CD4-positive, alpha-beta T cell treated with Interleukin-17A for 4 hours (primary cell): ENCODE measurements at places on chromosomes 11 and 22.

DNA sequence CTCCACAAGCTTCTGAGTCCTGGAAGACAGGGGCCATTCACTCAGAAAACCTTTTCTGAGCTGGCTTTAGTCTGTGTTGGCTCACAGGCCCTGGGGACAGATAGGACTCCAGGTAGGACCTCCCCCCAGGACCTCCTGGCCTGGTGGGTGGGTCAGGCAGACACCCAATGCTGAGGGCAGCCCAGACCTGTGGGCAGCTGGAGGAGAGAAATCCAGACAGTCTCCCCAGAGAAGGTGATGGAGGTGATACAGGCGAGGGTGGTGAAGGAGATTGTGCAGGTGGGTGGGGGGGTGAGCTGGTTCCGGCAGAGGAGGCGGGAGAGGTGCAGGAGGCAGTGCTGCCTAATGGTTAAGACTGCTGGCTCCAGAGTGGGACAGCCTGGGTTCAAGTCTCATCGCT, 15.6 kb downstream of the LRRC32 start:
- DNase-seq = no peak

GRCh38 chr11:19377881-19378280, 137.1 kb upstream of the E2F8 start:
- DNase-seq = no peak

DNA sequence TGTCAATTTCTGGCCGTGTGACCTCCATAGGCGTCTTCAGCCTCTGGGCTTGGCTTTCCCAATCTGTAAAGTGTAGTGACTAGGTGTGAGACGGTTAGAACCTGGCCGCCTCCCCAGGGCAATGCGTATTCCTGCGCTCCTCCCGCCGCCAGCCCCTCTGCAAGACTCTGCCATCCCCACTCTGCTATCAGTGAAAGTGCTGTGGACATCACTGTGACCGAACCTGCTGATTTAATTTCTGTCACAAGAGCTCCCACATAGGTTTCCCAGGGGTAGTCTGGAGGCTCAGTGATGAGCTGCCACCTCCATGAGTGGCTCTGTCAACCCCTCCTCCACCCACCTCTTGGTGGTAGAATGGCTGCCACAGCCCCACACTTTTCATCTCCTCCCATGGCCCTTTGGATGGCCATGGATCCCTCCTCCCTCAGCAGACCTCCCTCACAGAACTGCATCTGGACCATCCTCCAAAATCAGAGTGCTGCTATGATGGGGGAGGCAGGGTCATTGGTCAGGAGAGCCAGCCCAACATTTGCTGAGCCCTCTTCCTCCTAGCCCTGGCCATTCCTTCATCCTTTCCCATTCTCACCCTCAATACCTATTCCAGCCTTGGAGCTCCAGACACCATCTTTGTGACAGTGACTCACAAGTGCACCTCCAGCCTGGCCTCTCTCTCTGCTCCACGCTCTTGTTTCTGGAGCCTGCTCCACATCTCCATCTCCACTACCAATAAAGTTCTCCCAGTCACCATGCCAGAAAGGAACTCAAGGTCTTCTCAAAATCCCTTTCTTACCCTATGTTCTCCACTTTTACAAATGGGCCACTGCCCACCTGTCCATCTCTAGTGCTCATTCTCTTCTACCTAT, 1.5 kb upstream of the GSC2 start:
- DNase-seq = no peak

DNA sequence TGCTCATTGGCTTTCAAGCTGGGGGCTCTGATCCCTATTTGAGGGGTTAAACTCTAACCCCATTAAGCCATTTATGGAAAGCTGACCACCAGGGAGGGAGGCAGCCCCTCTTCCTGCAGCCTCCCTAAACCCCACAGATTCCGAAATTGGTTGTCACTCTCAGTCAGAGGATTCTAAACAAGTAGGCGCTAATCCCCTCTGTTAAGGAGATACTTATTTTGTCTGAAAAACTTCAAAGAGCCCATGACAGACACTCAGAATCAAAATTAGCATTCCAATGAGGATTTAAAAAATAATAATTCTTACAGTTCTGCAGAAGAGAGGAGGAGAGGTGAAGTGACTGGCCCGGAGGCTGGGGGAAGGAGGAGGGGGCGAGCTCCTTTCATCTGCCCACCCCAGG, 69.7 kb upstream of the LMO1 start:
- no peak for DNase-seq

DNA sequence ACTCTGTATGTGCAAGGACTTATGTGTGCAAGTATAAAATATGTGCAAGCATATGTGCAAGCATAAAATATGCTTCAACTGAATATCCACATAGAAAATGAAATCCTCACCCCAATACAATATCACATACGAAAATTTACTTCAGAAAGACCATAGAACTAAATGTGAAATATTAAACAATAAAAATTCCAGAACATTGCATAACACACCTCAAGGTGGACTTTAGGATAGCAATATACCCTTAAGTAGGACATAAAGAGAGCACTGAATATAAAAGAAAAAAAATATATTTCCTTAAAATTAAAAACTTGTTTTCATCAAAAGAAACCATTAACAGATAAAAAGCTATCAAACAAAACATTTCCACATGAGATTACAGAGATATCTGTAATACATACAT, 67.8 kb downstream of the FCHSD2 start:
- no peak for DNase-seq

GRCh38 chr22:42335839-42336378, 65.5 kb upstream of the TCF20 start:
- no peak for DNase-seq

DNA sequence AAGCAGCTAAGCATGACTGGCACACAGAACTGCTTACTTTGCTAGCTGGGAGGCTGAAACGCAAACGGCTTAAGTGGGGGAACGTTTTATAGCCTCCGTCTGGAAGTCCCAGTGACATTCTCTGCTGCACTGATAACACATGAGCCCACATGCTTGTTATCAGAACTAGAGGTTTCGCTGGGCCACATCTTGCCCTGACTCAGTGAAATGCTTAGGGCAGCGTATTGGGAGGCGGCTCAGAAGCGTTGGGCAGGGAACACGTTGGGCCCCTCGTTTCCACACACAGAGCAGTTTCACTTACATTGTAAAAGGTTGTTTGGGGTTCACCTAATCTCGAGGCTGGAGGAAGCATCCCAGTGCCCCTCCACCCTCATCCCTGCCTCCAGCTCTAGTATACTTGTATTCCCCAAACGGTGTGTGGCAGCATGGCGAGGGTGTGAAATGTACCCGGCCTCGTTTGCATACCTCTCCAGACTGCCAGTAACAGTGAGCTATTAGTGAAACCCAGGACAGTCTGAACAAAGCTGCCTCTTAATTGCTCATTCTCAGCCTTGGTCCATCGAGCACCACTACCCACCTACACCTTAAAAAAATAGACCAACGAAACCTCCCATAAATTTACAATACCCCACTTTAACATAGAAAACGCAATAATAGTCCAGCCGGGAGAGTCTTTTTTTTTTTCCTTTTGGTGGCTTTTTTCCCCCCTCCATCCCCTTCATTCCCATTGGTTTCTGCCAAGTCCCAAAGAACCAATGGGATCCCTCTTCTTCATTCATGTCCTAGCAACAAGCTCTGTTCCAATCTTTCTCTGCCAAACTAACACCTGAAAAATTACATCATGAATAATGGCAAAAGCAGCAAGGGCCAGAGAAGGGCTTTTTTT, 218.8 kb upstream of the SORL1-AS1 start:
- no peak for DNase-seq

- DNase-seq = no peak
Measured at GRCh38 chr11:96875712-96876111, 485.9 kb downstream of the JRKL start.

- DNase-seq = no peak
Measured at GRCh38 chr22:22111267-22111751, 128.7 kb upstream of the TOP3B start.

- no peak for DNase-seq
Measured at GRCh38 chr11:34890812-34891211, 25.4 kb downstream of the APIP start.

GRCh38 chr11:65857500-65857852, 504 bp downstream of the CFL1 start:
- DNase-seq = peak; percentile 71

DNA sequence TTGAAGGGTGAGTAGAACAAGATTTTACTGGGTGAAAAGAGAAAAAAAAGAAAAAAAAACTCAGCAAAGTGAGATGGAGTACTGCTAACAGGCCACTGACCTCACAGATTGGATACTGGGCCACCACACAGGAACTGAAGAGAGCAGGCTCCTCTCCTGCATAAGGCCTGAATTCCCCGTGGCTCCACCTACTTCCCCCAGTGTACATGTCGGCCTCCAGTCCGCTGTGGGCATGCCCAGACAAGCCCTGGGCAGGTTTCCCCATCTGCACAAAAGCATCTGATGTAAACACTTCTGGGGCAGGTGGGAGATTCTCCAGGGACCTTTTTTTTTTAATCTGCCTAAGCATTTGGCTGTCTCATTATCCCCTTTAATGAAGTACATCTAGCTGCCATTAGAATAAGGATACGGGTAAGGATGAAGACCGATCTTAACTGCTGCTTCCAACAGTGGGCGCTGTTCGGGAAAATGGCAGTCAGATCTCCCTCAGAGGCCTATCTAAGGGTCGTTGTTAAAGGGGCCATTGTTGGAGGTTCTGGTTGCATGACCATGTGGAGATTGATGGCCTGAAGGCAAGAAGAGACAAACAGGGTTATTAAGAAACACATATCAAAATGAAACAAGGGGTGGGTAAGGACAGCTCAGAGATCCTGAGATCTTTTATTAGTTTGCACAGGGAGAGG, 48.5 kb downstream of the MS4A13 start:
- no peak for DNase-seq

DNA sequence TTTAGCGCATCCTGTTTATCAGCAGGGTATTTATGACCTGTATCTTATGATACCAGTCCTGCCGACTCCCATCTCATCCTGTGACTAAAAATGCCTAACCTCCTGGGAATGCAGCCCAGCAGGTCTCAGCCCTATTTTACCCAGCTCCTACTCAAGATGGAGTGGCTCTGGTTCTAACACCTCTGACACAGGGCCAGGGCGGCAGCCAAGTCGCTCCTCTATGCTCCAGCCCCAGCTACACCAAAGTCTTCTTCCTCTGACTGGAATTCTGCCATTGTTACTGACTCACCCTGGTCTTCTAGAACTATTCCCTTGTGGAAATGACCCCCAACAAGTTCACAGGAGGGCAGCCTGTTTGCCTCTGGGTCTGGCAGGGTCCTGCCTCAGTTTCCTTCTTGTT, 7.9 kb upstream of the C1QTNF6 start:
- DNase-seq = no peak

DNA sequence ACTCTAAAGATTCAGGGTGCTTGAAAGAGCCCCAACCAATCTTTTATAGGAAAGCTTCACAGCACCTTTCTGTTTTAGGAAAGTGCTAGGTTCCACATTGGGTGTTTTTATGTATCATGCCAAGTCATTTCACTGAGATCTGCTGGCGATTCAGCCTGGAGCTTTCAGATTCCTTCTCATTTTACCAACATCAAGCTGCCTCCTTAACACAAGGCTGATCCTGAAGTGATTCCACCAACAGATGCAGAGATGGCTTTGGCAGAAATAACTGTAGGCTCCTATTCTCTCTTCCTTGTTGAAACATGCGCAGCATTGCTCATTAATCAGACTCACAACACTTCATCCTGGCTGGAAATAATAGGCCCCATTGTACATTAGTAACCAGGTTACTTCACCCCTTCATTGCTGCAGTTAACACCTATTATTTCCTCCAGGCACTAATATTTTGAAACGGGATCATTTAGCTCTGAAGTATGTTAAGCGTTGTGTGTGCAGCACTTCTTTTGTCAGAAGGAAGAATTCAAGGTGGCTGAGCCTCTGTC, 89.0 kb downstream of the OPCML start:
- no peak for DNase-seq

- no peak for DNase-seq
Measured at GRCh38 chr22:17954200-17954859, 70.0 kb downstream of the MICAL3 start.

- DNase-seq = peak; percentile 46
Measured at GRCh38 chr11:2929531-2929949, 320 bp upstream of the PHLDA2 start.

DNA sequence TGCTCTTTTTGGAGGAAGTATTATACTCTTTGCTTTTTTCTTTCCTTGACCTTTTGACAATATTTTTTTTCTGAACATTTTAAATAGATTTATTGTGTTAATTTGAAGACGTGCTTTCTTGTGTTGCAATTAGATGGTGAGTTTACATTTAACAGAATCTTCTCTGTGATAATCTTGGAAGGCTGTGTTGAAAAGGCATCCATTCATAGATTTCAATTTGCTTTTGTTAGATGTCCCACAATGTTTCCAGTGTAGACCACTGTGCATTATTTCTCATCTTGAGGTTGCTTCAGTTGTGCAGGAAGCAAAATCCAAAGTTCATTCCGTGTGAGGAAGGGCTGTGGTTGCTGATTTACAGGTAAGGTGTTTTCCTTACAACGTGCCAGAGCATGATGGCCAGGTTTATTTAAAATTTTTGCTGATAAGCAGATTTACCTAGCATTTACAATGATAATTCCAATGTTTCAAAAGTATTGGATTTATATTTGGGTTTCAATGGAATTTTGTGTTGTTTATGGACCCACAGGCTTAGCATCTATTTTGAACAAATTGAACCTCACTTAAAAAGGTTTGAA, 4.1 kb upstream of the OR5J2 start:
- DNase-seq = no peak

GRCh38 chr22:23395530-23396361, 184.3 kb downstream of the IGLL1 start:
- DNase-seq = no peak

GRCh38 chr11:14500181-14500651, 605 bp upstream of the COPB1 start:
- DNase-seq = peak; percentile 69

DNA sequence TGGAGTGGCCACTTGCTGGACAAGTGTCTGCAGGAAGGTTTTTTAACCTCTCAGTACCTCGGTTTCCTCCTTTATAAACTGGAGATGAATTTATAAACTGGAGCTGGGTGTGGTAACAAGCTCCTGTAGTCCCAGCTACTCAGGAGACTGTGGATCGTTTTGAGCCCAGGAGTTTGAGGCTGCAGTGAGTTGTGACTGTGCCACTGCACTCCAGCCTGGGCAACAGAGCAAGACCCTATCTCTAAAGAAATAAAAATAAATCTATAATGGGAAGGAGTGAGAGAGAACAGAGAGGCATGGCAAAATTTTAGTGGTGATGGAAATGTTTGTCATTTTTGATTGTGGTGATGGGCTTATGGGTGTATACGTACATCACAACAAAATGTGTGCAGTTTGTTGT, 1.4 kb upstream of the PDGFB start:
- DNase-seq = no peak

DNA sequence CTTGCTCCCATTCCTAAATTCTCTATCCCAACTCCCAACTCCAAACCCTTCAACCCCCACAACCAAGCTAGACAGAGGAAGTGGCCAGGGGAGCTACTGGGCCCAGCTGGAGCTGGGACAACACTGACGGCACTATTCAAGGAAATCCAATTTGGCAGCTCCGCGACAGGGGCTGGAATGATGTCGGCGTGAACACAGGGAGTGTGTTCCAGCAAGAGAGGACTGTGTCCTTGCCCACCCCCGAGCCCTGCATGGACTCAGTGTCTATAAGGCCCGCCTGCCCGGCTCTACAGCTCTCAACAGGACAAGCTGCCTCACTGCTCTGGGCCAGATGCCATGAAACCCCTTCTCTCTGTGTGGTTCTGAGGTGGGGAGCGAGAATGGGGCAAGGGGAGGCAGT, 11.3 kb downstream of the PCSK7 start:
- no peak for DNase-seq

- DNase-seq = no peak
Measured at GRCh38 chr11:83054001-83054400, 17.7 kb downstream of the RAB30 start.

GRCh38 chr22:44668190-44668885, 33.7 kb upstream of the PRR5 start:
- peak; percentile 61 for DNase-seq

- DNase-seq = no peak
Measured at GRCh38 chr11:124219126-124219525, 21.8 kb upstream of the OR8G1 start.
